ENCODE measurements at places on chromosomes 4 and X.

DNA sequence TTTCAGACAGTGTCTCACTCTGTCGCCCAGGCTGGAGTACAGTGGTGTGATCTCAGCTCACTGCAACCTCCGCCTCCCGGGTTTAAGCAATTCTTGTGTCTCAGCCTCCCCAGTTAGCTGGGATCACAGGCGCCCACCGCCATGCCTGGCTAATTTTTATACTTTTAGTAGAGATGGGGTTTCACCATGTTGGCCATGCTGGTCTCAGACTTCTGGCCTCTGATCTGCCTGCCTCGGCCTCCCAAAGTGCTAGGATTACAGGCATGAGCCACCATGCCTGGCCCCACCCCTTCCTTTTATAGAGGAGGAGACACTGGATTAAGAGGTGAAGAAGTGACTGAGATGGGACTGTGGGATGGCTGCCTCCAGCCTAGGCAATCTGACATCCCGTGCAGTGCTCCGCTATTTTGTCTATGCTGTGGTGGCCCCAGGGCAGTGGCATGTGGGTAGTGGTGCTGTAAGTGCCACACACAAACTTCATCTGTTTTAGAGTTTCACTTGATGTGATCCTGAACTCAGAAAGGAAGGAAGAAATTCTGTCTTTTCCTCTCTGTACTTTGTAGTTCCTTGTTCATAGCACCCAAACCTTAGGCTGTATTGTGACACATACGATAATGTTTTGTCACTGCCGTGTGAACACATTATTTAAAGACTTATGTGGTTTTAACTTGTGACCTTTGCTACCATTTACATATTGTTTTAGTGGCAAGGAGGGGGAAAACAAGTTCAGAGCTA, 48.9 kb downstream of the FNIP2 start:
- DNase-seq, result no peak

DNA sequence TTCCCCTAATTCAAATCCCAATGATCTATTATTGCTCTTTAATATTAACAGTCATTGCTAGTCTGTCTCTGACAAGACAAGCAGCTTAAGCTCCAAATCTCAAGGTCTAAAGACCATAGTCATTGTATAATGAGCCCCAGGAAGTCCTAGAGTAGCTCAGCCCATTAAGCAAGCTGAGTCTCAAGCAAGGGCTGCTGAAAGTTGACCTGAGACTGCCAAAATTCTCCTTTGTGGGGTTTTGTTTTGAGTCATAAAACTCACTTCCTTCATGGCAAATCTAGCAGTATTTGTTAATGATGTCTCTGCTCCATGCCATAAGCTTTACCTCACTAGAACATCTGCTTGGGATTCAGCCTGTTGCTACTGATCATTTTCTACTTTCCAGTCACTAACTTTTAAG, 313.2 kb downstream of the ANTXR2 start:
- DNase-seq, result no peak

DNA sequence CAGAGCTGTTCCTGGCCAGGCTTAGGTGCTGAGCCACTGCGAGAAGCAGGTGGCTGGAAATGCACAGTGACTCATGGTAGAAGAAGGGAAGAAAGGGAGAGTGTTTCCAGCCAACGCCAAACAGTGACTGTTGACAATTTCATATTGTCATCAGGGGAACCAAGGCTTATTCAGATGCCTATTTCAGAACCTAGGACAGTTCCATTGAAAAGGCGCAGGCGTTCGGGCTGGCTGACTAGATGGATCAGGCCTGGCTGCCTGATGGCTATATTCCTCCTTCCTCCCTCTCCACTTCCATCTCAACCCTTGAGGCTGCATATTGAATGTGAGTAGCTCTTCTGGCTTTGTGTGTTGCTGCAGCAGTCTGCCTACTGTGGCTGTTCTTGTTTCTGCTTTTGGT, 73.0 kb upstream of the FRMPD4 start:
- DNase-seq, result peak; percentile 1

DNA sequence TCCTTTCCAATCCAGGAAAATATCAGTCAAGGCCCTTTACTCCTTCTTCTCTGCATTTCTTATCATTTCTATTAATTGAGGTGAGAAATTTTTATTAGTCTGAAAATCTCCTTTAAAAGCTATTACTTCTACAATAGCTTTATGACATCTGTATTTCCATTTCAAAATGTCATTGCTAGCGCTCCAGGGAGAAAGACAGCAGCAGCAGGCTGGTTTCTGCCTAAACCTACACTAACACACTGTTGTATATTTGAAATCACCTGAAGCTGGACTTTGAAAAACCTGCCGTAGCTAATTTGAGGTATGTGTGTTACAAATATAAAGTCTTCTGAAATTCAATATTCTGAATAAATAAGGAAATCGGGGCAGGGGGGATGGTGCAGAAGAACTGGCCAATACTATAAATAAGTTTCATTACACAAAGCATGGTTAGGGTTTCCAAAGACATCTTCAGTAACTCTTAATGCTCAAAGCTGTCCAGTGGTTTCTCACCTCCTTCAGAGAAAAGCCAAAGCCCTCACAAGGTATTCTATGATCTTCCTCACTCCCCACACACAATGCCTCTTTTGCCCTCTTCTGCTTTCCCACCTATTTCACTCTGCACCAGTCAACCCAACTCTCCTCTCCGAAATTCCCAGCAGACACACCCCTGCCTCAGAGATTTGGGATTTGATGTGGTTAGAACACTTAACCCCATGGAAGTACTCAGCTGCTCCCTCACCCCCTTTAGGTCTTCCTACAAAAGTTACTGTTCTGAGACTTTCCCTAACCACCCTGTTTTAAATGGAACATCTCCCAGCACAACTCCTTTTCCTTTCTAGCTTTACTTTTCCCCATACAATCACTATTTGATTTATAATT, 122.7 kb downstream of the PPP3CA start:
- DNase-seq, result no peak

DNA sequence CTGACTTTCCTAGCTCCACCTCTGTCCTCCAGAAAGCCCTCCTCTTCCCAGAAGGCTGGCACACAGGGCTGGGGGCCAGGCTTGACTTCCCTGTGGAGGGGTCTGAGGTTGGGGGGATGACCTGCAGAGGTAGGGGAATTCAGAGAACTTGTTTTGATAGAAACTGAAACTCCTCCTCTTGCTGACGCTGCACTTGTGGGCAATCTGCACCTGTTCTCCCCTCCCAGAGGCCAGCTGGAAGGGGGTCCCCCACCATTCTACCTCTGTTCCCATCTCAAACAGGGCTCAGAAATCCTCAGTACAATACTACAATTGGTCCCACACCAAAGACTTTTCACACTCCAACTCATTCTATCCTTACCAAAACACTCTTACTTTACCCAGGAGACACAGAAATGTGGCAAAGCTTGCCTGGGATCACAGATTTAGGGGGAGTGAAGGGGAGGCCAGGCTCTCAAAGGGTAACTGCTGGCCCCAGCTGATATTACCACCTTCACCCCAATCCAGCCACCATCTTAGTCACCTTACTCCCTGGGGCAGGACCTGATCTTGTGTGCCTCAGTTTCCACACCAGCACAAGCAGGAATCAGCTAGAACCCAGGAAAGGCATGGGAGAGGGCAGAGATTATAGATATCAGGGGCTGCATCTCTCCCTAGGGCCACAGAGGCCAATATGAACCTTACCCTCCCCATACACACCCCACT, 18.5 kb downstream of the OTUD5 start:
- DNase-seq, result no peak

DNA sequence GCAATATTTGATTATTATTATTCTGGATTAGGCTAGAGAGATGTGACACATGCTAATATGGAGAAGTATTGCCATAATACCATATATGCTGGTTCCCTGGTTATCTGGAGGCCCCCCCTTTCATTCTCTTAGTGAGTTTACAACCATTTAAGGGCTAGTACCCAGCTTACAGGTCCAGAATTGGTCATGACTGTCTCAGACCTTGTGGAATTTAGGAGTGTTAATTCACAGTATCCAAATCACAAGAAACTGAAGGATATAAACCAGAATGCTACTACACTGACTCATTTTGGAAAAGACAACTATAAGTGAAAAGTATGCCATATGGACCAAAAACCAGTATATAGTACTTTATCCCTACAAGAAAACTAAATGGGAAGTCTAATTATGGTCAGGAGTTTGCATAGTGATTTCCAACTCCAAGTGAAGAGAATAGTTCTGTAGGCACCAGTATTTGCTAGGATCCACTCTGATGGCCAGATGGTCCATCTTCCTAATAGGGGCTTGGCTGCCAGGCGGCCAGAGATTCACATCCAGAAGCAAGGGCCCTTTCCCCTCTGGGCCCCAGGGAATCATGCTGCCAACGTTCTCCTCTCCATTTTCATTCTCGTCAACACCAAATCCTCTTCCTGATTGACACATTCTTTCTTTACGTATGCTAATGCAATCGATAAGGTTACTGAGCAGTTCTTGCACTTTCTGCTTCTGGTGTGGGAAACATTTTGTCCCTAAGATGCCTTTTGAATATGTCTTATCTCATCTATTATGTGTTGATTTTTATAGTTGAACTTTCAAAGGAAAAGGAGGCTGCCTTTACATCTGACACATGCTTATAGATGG, 123.6 kb downstream of the SHROOM3 start:
- no peak for DNase-seq

All from fibroblast of skin of left biceps (primary cell).